ENCODE measurements at places on chromosomes 3 and 15.

DNA sequence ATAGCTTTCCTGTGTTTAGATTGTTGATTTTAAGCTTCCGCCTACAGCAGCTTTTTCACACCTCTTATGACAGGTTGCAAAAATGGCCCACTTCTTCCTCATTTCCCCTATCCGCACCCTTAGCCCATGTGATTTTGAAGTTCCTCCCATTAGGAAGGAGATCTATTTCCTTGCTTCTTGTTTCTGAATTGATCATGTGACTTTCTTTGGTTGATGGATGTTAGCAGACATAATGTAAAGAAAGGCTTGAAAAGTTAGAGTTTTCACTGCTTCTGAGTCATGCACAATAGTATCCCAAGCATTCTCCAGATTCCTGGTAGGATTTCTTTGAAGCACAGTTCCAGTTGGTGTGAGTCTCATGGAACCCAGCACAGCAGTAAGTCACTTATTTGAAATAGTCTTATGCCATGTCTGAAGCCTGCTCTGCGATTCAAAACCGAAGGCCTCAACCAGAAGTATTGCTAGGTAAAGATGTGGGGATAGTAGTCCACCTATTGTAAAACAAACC, 76.6 kb downstream of the EDEM1 start:
- DNase-seq = no peak

GRCh38 chr3:42593635-42594034, 3.0 kb downstream of the SS18L2 start:
- no peak for DNase-seq

- DNase-seq = no peak
Observed at GRCh38 chr3:53772562-53772961, 73.7 kb downstream of the CHDH start.

- no peak for DNase-seq
Observed at GRCh38 chr3:180329187-180329586, 272.8 kb upstream of the TTC14 start.

DNA sequence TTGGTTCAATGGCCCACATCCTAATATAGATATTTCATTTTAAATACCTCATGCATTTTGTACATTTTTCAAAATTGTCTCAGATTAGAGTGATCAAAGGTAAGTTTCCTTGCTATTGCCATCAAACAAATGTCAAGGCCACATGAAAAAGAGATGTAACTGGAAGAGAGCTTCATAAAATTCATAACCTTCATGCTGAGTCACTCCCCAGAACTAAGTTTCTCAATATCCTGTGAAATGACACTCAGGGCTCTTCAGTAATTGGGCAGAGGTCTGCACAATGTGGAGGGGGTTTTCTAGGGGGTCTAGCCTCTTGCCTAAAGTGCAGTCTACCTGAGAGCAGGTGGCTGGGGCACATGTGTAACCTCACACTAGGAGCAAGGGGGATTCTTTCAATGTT, 152.2 kb upstream of the SLC2A2 start:
- DNase-seq = no peak

- DNase-seq = no peak
Observed at GRCh38 chr3:69791106-69791505, 51.8 kb downstream of the MITF start.

DNA sequence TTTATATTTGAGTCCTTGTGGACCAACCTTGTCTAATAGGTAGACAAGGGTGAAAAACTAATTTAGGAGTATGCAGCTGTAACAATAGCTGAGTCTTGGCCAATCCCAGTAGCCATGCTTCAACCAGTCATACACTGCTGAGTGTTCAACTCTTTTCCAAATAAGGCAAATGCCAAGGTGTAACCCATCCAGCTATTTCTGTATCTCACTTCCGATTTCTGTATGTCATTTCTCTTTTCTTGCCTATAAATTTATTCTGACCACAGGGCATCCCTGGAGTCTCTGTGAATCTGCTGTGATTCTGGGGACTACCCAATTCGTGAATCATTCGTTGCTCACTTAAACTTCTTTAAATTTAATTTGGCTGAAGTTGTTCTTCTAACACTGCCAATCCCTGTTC, 93.2 kb downstream of the MAGI1 start:
- no peak for DNase-seq

DNA sequence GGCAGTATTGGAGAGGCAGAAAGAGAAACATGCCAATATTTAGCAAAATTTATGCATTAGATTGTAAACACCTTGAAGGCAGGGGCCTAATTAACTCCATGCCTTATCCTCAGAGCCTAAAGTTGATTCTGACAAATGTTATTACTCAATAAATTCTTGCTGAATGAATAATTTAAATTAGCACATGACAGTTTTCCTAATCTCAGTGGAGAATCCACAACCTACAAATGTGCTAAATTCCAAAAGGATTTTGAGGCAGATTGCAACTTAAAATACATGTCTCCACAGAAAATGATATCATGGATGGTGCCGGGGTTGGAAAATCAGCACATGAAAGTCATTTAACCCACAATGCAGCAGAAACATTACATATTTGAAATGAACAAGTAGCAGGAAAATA, 41.1 kb upstream of the NANOGP8 start:
- DNase-seq = no peak

DNA sequence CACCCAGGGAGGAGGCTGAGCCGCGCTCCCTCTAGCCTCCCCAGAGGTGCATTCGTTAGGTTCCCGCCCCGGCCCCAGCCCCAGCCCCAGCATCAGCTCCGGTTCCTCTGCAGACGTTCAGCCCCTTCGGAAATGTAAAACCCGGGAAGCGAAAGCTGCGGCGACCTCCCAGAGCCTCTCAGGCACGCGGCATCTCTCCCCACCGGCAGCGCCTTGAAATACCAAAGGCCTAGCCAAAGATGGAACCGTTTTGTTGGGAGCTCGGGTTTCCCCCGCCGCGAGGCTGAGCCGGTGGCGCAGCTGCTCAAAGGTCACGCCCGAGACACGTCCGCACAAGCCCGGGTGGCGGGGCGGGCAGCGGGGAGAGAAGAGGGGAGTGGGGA, 77.8 kb upstream of the HES1 start:
- no peak for DNase-seq

DNA sequence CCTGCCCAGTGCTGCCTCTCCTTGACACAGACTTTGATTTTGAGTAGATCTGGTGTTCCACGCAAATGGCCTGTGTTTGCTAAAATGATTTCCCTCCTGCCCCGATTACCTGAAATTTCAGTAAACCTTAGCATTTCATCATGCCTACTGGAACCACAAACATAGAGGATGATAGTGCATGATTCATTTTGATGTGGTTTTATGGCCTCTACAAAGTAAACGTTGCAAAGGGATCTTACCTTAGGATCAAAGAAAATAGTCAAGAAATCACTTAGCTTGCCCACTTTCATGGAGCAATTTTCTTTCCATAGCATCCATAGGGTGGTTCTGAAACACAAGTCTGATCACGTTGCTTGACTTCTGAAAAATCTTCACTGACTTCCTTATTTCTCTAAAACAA, 524.6 kb upstream of the ATP11B start:
- no peak for DNase-seq

- no peak for DNase-seq
Observed at GRCh38 chr3:160779040-160779439, 23.0 kb downstream of the PPM1L start.

DNA sequence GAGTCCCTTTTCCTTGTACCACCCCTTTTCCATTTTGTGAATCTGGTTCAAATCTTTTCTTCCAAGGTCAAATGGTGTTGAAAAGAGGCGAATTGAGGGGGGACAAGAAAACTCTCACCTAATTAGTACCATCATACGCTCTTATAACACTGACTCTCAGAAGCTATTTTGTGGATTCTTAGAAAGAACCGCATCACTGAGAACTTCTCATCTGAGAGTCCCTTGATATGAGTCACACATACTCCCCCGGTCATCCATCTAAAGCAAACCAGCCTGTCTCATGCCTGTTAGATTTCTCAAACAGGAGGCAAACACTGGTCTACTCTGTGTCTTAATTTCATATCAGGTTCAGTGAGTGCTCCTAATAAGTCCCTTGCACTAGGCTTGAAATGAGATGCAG, 76.5 kb upstream of the SPRED1 start:
- DNase-seq = no peak

DNA sequence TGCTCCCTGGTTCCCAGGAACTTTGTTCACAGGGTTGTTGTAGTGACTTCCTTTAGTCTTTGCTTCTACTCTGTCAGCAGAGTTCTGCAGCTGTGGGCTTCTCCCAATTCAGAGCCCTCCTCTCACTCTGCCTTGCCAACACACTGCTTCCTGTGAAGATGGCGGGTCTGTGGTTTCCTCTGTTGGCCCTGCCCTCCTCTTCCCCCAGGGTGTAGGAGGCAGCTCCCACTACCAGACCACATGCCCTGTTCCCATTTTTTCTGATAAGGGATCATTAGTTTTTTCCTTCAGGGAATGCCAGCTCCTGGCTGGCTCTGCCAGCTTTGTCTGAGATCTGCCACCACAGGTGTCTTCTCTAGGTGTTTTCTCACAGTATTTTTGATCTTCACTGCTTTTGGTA, 12.7 kb downstream of the SPSB4 start:
- no peak for DNase-seq

DNA sequence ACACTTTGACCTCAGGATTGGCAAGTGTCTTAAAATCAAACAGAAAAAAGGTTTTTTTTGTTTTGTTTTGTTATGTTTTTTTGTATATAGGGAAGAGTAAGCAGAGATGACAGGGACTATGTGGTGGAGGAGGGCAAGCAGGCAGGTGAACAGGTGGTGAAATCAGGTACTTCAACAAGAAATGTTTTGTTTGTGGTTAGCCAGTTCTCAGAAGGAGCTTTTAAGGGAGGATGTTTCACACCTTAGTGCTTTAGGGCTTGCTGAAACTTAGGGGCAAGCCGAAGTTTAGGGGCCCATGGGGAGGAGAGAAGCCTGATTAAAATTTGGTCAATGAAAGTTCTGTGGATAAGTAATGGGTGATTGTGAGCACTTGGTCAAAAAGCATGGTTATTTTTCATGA, 370.7 kb upstream of the SLCO3A1 start:
- no peak for DNase-seq

GRCh38 chr3:71244826-71245488, 338.6 kb downstream of the FOXP1 start:
- DNase-seq = no peak

DNA sequence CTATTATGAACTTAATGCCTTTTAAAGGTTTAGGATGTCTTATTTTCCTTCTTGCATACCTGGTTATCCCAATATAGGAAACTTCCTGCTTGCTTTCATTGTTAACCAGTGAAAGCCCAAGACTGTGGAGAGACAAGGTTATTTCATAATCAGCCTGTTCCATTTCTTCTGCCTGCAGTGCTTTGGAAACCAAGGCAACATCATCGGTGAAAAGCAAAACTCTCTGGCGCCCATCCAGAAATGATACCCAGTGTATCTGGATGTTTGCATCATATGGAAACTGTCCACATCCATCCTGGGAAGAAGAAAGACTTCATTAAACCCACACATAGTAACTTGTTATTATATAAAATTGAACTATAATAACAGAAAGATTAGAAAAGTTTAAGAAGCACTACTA, 170.1 kb downstream of the VPS13C start:
- no peak for DNase-seq

GRCh38 chr15:52290800-52291199, 4.8 kb downstream of the MYO5C start:
- DNase-seq = no peak

DNA sequence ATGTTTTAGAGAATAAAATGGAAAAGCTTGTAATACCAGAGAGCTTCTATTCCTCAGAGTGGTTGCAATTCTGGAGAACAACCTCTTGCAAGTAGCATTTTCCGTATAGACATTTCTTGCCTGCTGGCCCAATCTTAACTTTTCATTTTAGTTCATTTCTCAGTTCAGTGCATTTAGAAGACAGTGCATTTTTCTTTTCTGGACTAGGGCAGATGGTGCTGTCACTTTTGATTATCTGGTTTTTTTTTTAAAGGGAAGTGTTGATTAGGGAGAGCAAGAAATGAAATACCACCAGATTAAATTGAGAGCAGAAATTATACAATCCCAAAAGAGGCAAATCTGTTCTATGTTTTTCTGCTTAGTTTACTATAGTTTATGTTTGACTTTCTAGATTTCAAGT, 172.7 kb downstream of the GHSR start:
- DNase-seq = no peak

DNA sequence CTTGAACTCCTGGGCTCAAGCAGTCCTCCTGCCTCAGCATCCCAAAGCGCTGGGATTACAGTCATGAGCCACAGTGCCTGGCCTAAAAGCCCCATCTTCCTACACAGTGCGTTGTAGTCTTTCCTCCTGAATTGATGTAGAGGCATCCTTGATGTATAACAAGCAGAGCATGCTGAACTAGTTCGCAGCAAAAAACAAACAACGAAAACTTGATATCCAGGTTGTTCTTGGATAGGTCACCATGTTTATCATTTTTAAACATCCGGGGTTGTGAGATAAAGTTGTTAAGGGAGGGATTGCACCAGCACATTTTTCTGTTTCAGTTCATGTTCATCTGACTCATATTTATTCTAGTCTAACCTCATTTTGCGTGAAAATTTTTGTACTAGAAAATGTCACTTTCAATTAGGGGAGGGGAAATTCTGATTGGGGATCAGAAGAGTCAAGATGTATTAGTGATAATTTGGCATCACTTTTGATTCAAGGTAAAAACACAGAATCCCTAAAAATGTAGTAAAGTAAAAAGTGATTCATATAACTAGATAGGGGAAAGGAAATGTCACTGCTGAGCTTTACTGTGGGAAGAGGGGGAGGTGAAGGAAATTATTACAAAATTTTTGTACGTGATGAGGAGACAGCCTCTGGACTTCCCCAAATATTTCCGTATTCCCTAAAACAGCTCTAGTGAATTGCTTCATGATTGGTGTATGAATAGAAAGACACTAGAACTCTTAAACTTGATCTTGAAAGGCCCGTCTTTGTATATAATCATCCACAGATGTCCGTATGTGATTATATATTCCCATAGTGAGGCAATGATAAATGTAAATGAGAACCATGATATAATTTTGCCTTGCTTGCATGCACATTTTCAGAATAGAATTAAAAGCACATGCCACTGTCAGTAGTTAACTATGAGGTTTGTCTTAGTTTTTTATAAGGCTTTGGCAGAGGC, 22.9 kb downstream of the RAB8B start:
- DNase-seq = no peak

DNA sequence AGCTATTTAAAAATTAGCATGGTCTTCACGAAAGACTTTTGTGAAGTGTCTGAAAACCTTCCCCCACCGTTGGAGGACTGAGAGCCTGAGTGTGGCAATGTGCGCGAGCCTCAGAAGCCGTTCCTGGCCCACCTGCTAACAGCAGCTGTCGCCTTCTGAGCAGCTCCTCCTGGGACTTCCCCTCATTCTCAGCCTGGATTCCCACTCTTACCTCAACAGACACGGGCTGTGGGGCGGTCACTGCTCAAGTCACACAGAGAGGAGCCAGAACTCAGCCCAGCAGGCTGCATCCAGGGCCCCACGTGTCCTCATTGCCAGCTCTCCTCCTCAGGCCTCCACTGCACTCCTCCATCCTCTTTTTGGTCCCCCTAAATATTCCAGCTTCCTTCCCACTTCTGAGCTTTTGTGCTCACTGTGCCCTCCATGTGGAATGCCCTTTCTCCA, 7.8 kb downstream of the DNASE1L3 start:
- no peak for DNase-seq

DNA sequence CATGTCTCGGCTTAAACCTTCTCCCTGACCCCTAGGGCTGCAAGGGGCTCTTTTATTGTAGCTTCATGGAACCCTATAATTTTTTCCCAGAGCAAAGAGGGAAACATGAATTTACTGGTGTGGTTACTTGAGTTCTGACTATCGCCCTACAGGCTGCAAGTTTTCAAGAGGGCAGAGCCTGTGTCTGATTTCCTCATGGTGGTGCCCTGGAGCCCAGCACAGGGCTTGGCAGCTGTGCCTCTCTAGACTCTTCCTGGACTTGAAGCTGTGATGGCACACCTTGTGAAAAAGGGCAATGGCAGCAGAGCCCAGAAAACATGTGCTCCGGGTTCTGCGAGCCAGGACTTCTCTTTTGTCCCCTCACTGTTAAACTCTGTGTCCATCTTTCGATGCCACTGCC, 34.2 kb upstream of the TF start:
- no peak for DNase-seq
